ENCODE measurements at places on chromosomes 13 and 19.
A peak's percentile ranks its signal among the peaks of the same experiment; 100 is the strongest.

DNA sequence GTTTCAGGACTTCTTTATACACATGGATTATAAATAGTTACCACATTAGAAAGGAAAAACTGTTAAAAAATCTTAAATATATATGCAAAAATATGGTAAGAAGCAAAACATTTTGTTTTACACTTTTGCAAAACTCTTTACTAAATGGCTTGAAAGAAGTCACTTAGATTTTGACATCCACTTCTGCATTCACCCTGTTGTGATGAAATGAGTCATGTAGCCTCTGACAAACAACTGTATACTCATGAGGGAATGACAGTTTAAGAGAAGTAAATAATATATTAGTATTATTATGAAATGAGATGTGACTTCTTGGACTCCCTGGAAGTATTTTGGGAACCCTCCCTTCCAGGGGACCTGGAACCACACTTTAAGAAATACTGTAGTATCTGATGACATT lies 275.6 kb downstream of the DACH1 start:
- DNase-seq: no peak

GRCh38 chr13:58300224-58300623 lies 668.7 kb downstream of the PCDH17 start:
- no peak for DNase-seq

GRCh38 chr13:73872397-73872796 lies 261.8 kb downstream of the KLF12 start:
- DNase-seq: no peak

DNA sequence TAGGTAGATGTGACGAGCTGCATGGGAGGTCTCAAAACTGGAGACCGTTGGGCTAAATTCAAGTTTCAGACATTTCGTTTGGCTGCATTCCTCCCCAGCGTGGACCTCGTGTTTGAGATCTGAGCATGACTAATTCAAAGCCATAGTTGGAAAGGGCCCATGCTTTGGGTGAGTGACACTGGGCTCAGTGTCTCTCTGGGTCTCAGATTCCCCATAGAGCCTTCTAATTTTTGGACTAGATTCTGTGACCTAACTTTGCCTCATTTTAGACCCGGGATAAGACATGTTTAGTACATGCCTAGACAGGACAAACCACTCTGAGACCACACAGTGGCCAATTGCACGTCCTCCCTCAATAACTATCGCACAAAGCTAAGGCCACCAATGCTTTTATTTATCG lies 16.6 kb downstream of the CKM start:
- DNase-seq: no peak

GRCh38 chr19:50371914-50372475 lies 4.3 kb upstream of the NR1H2 start:
- no peak for DNase-seq

GRCh38 chr13:82766732-82767321 lies 1115.4 kb downstream of the SLITRK1 start:
- no peak for DNase-seq

- peak; percentile 63 for DNase-seq
These were observed at the start of gene SCGB2B2 for GRCh38 chr19:34676697-34677385. SCGB2B2 (minus strand) TSS chr19:34677159; CDS start chr19:34594563, 82,596 bp downstream.
